ENCODE measurements at places on chromosomes 6 and 20. TPM values are rescaled to one million over a fixed set of nuclear protein-coding genes. Genes with fewer than 3 reads are reported as not detected.

SLC22A7 gene
- total RNA-seq: not detected

HLA-DPA1 gene
- 96.2 TPM for total RNA-seq

DOK5 gene
- 3.1 TPM for total RNA-seq

ZNF311 gene
- total RNA-seq: 3.1 TPM

C20orf96 gene
- 22.4 TPM for total RNA-seq

HCRTR2 gene
- not detected for total RNA-seq

GRCh38 chr6:134446218-134446848 is 128.4 kb upstream of the SGK1 start:
- H3K4me3 ChIP-seq: no peak overlapping the region
- H3K27ac ChIP-seq: no peak overlapping the region
- no peaks in the 10 kb centered on the region for H3K36me3 ChIP-seq

DNA sequence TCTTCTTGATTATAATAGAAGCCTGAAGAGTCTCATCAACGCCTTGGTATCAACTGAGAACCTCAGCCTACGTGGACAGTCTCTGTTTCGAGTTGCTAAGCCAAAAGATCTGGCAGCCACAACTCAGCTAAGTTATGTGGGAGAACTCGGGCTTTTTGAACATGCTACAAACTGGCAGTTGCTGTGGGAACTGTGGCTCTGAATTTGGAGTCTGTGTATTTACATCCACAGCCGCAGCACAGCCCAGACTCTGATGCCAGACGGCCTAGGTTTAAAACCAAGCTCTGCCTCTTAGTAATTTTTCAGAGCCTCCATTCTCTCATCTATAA is 35.8 kb downstream of the RIPOR2 start:
- H3K27me3 ChIP-seq: no peaks in the 10 kb centered on the region
- no peaks in the 10 kb centered on the region for H3K4me1 ChIP-seq
- H3K4me3 ChIP-seq: no peak overlapping the region
- no peak overlapping the region for H3K27ac ChIP-seq
- DNase-seq: no peak

DNA sequence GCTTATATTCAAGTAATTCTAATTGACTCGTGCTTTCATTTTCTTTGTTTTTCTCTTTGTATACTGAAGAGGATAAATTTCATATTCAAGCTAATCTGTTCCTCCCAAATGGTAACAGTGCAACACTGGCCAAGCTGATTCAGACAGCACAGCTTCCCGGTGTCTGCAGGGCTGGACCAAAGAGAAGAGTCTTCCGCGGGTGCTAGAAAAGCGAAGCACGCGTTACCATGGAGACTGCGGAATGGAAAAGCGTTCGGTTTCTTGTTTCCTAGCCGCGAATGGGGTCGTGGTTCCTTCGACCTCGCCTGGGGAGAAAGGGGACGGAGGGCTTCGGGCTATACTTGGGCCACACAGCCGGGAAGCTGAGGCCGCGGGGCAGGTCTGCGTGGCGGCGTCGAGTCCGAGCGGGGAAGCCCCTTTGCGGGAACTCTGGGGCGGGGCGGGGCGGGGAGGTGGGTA is 6.2 kb upstream of the ZNF311 start:
- H3K27me3 ChIP-seq: peaks cover 14% of the 10 kb centered on the region
- H3K36me3 ChIP-seq: no peaks in the 10 kb centered on the region
- peak overlapping the region; percentile 28 for H3K4me3 ChIP-seq
- H3K4me1 ChIP-seq: no peaks in the 10 kb centered on the region

DNA sequence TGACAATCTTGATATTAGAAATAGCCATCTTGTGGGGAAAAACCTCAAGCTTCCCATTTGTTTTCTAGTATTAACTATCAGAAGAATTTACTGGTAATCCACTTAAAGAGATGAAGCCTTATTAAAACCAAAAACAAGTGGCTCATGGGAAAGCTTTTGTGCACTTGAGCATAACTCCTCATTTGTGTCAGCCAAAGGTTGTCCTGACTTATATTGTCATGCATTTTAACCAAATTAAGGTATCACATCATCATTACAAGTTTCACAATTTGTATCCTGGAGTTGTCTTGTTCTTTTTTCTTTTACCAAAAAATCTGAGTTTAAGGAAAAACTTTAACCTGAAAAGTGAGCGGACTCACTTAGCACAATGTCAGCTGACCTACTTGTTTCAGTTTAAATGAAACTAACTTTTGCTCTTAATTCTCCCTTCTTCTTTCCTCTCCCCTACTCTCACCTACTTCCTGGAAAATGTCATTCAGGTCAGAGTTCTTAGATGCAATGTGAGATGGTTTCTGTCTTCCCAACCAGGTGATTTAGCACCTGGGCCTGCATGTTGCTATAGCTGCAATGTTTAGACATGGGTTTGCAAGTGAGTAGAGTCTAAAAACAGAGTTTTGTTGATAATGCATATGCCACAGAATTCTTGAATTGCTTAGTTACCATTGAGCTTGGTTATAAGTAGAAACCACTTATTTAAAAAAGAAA is 82.8 kb downstream of the TNFAIP3 start:
- H3K4me1 ChIP-seq: no peaks in the 10 kb centered on the region
- no peaks in the 10 kb centered on the region for H3K27me3 ChIP-seq
- no peaks in the 10 kb centered on the region for H3K36me3 ChIP-seq
- no peak overlapping the region for H3K27ac ChIP-seq
- no peak for DNase-seq

DNA sequence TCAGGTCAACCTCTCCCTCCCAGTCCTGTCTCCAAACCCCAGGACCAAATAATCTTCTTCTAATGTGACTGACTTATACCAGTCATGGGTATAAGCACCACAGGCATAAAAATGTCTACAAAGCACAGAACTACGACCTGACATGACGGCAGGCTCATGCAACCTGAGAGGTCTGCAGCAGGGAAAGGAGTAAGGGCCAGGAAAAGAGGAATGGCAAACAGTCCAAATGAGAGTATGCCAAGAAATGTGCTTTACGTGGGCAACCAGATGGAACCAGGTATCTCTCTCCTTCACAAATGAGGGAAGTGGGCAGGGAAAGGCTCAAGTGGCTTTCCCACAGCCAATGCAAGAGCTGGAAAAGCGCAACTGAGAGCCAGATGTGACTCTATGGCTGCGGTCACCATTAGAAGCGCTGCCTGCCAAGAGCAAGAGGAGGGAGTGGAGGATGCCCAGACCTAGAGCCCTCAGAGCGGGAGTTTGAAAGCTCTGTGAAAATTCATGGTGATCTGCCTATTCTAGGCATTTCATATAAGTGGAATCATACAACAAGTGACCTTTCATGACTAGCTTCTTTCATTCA is 6.0 kb downstream of the APMAP start:
- no peaks in the 10 kb centered on the region for H3K27me3 ChIP-seq
- peaks cover 3% of the 10 kb centered on the region for H3K36me3 ChIP-seq
- H3K4me3 ChIP-seq: no peak overlapping the region
- no peak overlapping the region for H3K27ac ChIP-seq
- no peak for DNase-seq
- H3K4me1 ChIP-seq: peaks cover 4% of the 10 kb centered on the region

DNA sequence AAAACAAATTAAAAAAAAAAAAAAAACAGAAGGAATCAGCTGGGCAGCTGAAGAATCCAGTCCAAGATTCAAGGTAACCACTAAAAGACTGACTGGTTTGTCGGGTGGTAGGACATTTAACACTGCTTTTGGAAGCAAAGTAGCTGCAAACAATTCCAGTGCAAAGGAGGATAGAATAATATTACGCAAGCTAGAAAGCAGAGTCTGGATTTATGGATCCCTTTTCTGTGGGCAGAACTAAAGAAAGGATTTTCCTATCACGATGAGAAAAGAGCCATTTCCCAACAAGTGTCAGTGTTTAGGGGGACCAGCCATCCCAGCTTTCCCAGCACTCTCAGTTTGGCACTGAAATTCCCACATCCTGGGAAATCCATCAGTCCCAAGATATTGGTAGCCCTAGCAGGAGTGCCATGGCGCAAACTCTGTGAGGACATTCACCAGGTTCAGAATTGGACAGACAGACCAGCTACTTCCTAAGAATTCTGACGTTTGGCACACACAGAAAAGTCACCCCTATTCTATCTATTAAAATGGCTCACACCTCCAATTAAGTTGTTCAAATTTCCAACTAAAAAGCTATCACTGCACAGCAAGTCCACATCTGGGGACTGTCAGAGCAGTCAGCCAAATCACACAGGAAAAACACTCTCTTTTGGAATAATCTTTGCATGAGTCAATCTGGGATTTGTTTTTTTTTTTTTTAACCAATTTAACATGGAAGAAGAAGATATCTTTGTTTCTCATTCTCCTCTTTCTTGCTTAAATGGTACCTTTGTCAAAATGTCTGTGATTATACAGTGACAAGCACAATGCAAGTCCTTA is 356.8 kb upstream of the ARID1B start:
- H3K27ac ChIP-seq: no peak overlapping the region
- H3K27me3 ChIP-seq: no peaks in the 10 kb centered on the region
- H3K36me3 ChIP-seq: no peaks in the 10 kb centered on the region
- no peak for DNase-seq
- H3K4me1 ChIP-seq: no peaks in the 10 kb centered on the region

GRCh38 chr6:14819001-14819400 is 426.9 kb upstream of the JARID2 start:
- no peak for DNase-seq
- no peaks in the 10 kb centered on the region for H3K27me3 ChIP-seq
- H3K36me3 ChIP-seq: no peaks in the 10 kb centered on the region
- H3K4me3 ChIP-seq: no peak overlapping the region
- H3K4me1 ChIP-seq: peaks cover 4% of the 10 kb centered on the region
- no peak overlapping the region for H3K27ac ChIP-seq

GRCh38 chr20:10864076-10864672 is 190.4 kb upstream of the JAG1 start:
- H3K27me3 ChIP-seq: no peaks in the 10 kb centered on the region
- no peak for DNase-seq
- H3K4me1 ChIP-seq: no peaks in the 10 kb centered on the region
- H3K27ac ChIP-seq: peak overlapping the region; percentile 21

DNA sequence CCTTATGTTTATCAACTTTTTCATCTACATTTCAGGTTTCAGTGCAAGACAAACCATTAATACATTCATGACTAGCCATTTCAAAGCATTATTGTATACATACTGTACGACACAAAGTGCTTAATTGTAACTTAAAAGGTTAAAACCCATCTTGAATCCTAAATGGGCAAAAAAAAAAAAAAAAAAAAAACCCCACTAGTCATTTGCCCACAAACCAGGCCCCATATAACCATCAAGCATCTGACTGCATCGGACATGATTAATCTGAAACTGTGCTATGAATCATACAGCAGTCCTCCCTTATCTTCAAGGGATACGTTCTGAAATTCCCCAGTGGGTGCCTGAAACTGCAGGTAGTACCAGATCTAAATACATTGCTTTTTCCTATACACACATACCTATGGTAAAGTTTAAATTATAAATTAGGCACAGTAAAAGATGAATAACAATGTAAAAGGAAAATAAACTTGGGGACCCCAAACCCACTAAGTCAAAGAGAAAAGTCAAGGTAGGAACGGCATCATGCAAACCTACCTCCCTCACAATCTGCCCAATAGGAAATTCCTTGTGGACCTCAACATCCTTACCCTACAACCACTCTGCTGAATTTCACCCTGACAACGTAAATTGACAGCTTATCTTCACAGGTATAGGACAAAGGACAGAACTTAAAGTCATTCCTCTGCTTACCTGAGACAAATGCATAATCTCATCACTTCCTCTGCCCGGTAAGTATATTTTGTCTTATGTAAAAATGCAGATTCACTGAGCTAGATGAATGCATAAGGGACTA is 14.3 kb downstream of the B4GALT5 start:
- no peak for DNase-seq
- no peak overlapping the region for H3K27ac ChIP-seq
- H3K4me3 ChIP-seq: no peak overlapping the region

DNA sequence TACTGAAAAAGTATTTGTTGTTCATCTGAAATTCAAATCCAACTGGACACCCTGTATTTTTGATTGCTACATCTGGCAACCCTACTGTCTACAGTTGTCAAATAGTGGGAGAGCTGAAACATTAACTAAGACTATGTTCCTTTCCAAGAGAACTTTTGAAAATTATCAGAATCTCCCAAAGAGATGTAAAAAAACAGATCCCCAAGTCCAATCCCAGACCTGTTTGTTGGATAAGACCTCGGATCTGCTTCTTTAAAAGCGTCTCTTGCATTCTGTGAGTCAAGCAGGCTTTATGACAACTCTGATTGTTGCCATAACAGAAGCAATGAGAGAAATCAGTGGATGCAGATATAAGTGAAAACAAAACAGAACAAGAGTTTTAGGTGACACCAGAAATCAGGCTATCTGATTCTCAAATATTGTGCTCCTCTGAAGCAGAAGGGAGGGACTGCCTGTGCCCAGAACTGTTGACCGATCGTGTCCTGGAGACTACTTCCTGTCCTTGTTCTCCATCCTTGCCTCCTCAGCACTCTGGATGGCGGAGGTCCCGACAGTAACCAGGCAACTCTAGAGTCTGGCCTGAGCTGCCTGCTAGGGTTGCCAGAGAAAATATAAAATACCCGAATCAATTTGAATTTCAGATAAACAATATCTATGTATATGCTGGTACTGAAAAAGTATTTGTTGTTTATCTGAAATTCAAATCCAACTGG is 853.8 kb downstream of the MAFB start:
- no peak overlapping the region for H3K4me3 ChIP-seq
- no peak overlapping the region for H3K27ac ChIP-seq
- no peaks in the 10 kb centered on the region for H3K27me3 ChIP-seq
- DNase-seq: peak; percentile 53
- H3K36me3 ChIP-seq: no peaks in the 10 kb centered on the region

- no peak for DNase-seq
- H3K4me1 ChIP-seq: no peaks in the 10 kb centered on the region
- H3K27me3 ChIP-seq: no peaks in the 10 kb centered on the region
These were observed 36.9 kb upstream of the CD93 start for GRCh38 chr20:23122796-23123655.

DNA sequence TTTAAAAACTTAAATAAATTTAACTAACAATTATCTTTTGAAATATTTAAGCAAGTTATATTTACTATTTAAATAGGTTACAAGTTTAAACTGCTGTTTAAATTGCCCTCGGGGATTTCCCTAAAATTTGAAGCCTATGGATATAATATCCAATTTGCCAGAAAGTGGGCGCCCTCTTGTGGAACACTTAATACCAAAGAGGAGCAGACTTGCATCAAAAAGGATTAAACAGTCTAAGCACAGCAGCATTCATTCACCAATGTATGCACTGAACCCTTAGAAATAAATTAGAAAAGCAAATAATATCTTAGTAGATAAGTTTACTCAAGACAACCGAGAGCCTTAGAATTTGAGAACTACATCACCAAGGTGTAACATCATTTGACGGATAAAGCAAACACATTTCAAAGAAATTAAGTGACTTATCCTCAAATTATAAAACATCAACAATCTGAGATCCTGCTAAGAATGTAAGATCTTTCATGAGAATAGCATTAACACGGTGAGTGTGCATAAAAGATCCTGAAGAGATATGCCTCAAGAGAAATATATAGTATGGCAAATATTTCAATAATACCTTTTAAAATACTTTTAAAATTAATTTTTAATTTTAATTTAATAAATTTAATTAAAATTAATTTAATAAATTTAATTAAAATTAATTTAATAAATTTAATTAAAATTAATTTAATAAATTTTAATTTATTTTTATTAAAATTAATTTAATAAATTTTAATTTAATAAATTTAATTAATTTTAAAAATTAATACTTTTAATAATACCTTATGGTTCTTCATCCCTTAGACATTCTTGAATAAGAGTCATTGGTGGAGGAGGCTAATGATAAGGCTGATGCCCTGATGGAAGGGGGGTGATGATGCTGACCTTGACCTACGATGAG is 11.5 kb upstream of the MEP1A start:
- H3K27ac ChIP-seq: no peak overlapping the region
- no peak overlapping the region for H3K4me3 ChIP-seq
- H3K36me3 ChIP-seq: no peaks in the 10 kb centered on the region
- peaks cover 13% of the 10 kb centered on the region for H3K27me3 ChIP-seq
- no peaks in the 10 kb centered on the region for H3K4me1 ChIP-seq

- no peaks in the 10 kb centered on the region for H3K36me3 ChIP-seq
- no peak overlapping the region for H3K27ac ChIP-seq
These were observed 853 bp downstream of the WFDC8 start for GRCh38 chr20:45578231-45578630.
